Stimulated activated CD4-positive, alpha-beta T cell treated with anti-CD3 and anti-CD28 coated beads, Interleukin-12 subunit alpha, Interleukin-12 subunit beta, amount 100 ng/mL, for 24 hours (primary cell): ENCODE measurements at places on chromosomes 4 and X.

DNA sequence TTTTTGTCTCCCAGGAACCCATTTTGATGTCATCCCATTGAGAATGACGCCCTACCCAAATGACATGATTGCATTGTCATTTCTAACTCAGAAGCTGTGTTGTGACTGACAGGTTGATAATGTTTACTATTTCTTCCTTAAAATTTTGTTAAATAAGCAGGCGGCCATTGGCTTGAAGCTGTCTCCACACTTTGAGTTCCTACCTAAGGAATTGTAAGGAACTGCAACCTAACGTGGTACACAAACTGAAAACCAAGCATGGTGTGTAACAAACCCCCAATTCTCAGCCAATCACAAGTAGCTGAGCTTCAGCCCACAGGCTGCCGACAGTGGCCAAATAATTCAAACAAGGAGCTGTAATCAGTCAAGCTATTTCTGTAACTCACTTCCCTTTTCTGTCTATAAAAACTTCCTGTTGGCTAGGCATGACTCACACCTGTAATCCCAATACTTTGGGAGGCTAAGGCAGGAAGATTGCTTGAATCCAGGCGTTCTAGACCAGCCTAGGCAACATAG is 2.9 kb upstream of the MND1 start:
- no peak for DNase-seq

- DNase-seq = no peak
Observed at GRCh38 chrX:45449982-45450381, 249.3 kb upstream of the DIPK2B start.

DNA sequence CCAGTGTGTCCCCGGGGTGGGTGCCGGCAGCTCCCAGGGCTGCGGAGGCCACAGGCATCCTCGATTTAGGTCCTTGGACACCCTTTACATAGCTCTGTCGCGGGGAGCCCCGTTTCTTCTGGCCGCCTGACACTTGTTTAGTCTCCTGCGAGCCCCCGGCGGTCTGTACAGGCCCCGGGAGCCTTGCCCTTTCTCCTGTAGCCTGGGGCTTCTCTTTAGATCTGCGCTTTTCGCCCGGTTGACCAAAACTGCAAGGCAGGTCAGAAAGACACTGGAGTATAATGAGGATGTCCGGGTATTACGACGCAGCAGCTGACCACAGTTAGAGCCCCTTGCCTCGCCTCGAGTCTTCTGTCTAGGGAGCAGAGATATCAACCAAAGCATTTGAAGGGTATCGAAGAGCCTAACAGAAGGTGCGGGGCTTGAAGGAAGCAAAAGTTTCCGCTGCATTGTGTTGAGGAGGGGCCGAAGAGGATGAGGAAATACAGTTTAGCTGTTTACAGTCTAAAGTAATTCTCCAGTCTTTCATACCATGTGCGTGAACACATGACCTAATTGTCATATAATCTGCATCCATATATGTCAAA is 479 bp downstream of the BRCC3 start:
- DNase-seq = no peak

DNA sequence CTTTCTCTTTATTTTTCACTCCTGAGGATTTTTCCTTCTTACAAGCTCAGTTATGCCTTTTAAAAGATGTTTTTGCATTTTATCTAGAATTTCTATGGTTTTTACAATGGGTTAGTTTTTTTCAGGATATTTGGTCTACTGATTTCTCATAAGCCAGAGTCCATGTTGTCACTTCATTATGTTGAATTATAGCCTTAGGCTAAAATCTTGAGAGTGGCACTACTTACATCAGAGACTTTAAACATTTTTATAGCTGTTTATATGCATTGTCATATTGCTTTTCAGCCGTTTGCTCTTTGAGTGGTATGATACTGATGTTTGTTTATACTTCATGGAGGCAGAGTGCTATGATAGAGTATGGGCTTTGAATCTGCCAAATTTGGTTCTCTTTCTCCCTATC is 36.4 kb downstream of the CXorf58 start:
- no peak for DNase-seq

DNA sequence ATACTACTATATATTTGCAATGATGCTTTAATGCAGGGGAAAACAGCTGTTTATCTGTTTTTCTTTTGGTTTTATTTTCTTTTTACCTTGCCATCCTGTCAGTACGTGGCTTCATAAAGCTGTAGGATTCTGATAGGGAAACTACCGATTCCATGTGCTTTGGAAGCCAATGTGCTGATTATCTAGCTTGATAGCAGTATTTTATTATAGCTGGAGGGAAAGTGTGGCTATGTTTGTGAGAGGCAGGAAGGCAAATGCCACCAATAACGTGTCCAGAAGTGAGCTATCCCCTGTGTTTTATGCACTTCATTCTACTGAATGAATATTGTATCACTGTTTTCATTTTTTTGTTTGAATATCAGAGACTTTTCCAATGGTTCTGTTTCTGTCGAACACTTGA is 43.7 kb downstream of the IL15 start:
- DNase-seq = no peak

DNA sequence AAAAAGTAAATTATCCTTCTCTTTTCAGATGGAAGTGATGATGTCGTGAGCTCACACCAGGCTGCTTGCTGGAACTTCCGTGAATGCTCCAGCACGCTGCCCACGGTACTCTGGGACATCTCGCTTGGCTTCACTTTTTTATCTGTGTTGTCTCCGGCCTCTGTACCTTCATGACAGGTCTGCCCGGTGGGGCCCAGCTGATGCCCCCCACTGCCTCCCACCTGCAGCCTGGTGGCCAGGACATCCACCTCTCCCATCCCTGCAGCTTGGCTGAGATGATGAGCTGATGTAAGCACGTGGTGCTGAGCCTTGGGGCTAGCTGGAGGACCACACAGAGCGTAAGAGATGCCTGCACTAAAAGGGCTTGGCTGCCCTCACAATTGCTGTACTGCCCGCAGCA is 59.0 kb upstream of the HELT start:
- DNase-seq = no peak

- no peak for DNase-seq
Observed at GRCh38 chr4:24742773-24743172, 52.6 kb upstream of the SOD3 start.

DNA sequence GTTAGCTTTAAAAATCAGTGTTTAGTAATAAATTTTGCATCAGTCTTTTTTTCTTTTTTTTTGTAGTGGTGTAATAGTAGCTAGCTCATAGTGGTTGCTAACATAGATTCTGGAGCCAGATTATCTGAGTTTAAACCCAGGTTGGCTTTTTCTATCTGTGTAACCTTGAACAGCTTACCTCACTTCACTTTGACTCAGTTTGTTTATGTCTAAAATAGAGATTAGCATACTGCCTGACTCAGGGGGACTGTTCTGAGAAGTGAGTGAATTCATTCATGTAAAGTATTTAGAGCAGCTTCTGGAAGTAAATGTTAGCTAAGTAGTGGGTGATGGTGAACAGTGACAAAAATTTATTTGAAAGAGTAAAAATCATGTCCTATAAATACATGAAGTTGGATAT is 32.9 kb downstream of the CPEB2 start:
- no peak for DNase-seq

DNA sequence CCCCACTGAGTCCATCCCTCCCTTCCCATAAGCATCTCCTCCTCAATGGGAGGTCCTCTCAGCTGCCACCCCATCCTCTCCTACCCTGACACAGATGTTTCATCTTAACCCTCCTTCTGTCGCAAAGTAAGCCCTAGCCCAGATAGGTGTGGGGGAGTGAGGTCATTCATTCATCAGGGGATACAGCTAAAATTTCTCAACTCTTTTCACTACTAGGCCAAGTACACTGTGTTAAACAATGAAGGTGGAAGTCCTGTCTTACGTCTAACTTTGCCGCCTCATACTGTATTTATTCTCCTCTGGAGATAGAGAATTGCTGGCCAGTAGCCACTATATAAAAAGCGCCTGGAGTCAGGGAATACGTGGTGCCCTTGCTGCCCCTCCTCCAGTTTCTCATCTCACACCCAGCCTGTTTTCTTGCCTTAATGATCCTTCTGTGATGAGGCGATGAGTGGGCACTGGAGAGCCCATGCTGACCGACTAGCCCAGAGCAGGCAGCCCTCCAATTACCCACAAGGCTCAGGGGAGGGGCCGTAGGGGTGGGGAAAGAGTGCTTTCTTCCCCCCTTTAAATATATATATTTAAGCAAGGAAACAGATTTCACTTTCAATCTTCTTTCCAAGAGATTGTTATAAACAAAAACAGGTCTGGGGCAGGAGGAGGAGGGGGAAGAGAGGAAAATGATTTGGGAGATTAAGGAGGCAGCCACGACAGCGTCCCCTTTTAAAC is 149.5 kb downstream of the PJA1 start:
- no peak for DNase-seq
